ENCODE measurements at places on chromosomes 2 and 18.

GRCh38 chr18:3411327-3411726, 38.6 kb upstream of the TGIF1 start:
- no peak for DNase-seq

- DNase-seq = no peak
Measured at GRCh38 chr18:49021076-49021432, 70.3 kb upstream of the SMAD7 start.

DNA sequence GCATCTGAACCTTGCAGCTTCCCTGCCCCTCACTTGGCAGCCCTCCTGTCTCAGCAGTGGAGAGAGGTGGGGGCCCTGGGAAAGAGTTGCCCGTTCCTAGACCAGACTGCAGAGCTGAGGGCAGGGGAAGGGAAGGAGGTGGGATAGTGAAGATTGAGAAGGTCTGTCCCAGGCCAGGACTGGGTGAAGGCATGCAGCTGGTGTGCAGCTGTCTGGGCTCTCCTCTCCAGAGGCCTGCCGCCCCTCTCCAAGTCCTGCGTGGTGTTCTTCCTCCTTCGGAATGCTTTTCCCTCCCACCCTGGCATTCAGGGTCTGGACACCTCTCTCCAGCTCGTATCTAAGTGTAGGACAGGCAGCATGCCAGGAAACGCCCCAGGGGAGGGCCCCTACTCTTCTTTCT, 323.5 kb downstream of the CELF4 start:
- no peak for DNase-seq

DNA sequence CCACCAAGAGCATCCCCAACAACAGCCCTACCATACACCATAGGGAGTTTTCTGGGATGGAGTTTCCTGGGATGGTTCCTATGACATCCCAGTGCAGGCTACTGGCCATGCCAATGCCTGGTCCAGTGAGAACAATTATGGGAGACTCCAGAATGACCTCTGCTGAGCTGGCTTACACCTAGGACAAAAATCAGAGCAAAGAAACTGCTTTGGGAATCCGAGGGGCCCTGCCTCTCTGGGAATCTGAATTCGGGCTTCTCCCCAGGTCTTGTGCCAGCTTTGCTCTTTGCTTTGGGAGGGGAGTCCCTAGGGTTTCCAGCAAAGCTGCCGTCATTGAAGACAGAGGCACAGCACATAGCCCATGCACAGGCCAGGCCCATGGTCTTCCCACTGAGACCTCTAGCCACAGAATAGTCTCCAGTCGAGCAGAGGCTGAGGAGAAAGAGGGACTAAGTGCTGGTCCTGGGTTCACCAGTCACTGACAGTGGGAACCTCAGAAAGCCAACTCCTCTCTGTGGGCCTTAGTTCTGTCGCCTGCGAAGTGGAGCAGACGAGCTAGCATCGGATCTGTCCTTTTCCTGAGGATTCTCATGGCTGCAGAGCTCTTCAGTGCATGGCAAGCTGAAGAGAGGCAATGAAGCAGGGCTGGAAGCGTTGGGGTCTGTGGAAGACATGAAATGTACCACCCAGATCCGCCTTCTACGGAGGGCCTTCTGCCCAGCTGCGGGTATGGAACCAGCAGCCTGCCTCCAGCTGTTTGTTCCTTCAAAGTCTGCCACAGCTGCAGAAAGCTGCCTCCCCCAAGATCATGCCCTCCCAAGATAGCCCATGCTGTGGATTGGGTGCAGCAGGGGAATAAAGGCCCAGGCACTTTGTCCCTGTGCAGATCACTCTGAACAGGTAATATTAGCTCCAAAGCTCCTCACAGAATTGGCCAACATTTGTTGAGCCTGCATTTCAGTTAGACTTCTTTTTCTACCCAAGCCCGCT, 11.2 kb upstream of the LBH start:
- DNase-seq = no peak

GRCh38 chr2:112230371-112230770, 24.5 kb downstream of the ZC3H8 start:
- DNase-seq = no peak

DNA sequence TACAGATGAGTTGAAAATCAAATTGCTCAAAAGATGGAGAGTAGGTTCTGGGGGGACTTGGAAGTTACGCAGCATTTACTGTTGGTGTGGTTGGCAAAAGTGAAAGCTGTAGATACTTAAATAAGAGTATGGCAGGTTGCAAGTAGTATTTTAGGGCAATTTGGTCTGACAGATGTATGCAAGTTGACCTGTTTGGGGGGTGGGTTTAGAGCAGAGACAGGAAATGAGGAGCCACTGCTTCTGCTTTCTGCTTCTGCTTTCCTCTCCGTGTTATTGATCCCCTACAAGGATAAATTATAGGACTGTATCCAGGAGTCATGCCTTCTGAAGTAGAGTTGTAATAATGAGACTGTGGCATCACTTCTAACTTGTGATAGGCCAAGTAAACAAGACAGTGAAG, 71.2 kb downstream of the EPAS1 start:
- no peak for DNase-seq

- no peak for DNase-seq
Measured at GRCh38 chr2:67485431-67485830, 88.3 kb downstream of the ETAA1 start.

DNA sequence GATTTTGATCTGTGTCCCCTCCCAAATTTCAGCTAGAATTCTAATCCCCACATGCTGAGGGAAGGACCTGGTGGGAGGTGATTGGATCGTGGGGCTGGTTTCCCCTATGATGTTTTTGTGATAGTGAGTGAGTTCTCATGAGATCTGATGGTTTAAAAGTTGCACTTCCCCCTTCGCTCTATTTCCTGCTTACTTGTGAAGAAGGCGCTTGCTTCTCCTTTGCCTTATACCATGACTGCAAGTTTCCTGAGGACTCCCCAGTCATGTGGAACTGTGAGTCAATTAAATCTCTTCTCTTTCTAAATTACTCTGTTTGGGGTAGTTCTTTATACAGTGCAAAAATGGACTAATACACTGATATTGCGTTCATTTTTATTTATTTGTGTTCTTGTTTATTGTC, 636.8 kb upstream of the LINC00305 start:
- no peak for DNase-seq

GRCh38 chr2:21253311-21254027, 129.7 kb downstream of the TDRD15 start:
- no peak for DNase-seq
